ENCODE measurements at places on chromosomes 5 and 9.

- no peak for DNase-seq
Observed at GRCh38 chr9:97556036-97556720, 54.7 kb downstream of the TMOD1 start.

DNA sequence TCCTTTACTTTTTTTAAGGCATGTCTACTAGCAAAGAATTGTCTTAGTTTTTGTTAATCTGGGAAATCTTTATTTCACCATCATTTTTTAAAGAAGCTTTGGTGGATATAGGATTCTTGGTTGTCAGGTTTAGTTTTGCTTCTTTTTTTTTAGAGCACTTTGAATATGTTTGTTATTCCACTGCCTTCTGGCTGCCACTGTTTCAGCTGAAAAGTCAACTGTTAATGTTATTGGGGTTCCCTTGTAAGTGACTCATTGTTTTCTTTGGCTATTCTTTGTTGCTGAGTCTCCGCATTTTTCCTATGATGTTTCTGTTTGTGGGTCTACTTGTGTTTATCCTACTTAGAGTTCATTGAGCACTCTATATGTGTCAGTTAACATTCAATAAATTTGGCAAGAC lies 44.4 kb downstream of the PHAX start:
- no peak for DNase-seq

DNA sequence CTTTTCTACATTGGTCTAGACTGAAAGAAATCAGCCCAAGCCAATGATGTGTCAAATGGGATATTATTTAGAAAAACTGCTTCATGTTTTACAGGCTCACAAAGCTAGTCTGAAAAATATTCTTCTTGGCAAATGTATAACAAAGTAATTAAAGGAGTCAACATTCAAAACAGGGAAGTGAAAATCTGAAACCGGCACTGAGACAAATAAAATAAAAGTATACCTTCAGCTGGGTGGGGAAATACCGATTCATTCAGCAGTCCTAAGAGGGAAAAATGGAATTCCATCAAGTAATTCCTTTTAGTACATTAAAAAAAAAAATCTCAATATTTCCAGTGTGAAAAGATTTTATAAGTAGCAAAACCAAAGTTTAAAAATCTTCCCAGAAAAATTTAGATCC lies 259.6 kb upstream of the SLC24A2 start:
- DNase-seq: no peak

- peak; percentile 81 for DNase-seq
Observed at GRCh38 chr5:172772112-172772906, 1.3 kb upstream of the DUSP1 start.

GRCh38 chr9:124206391-124206790 lies 51.4 kb upstream of the NEK6 start:
- no peak for DNase-seq

DNA sequence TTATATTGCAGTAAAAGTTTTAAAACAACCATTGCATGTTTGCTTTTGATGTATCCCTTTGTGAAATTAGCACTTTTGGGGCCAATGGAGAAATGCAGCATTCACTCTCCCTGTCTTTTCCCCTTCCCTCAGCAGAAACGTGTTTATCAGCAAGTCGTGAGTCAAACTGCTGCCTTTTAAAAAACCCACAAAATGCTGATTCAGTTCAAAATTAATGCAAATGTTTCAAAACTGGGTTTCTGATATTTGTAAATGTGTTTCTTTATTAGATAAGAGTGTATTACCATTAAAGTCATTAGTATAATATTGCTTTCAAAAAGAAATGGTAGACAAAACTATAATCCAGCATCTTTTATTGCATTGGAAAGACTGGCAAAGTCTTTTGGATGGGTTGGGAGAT lies 47.3 kb downstream of the RAD23B start:
- no peak for DNase-seq

GRCh38 chr5:141632650-141633049 lies 4.0 kb downstream of the HDAC3 start:
- no peak for DNase-seq

- DNase-seq: no peak
Observed at GRCh38 chr5:5169466-5169865, 29.3 kb downstream of the ADAMTS16 start.

DNA sequence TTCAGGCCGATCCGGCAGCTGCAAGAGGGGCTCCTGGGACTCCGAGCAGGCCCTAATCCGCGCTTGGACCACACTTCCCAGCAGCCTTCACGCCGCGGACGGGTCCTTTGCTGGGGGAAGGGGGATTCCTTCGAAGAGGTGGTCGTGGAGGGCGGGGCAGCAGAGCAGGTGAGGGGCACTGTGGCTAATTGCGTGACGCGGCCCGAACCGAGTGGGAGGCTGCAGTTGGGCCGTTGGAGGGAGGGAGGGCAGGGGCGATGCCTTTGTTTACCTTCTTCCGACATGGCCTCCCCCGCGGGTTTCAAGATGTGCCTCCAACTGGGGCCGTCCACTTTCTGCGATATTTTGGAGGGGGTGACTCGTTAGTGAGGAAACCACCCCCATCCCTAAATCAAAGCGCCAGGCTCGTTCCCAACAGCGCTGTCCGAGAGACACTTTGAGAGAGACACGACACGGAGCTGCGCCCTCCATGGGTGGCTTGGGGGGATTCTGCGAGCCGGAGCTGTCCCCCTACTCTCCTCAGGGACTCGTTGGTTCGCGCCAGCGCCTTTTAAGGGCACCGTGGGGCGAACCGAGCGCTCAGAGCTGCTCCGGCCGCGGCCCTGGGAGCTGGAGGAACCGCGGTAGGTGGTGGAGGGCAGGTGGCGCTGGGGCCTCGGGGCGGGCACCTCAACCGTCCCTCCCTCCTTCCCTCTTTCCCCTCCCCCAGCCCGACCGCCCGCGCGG lies at the start of gene FAM53C:
Gene FAM53C, plus strand, starts transcription at position 582 of the 726 bp plus-strand sequence. CDS start 3,070 bp downstream, outside the sequence.
- DNase-seq: peak; percentile 95

DNA sequence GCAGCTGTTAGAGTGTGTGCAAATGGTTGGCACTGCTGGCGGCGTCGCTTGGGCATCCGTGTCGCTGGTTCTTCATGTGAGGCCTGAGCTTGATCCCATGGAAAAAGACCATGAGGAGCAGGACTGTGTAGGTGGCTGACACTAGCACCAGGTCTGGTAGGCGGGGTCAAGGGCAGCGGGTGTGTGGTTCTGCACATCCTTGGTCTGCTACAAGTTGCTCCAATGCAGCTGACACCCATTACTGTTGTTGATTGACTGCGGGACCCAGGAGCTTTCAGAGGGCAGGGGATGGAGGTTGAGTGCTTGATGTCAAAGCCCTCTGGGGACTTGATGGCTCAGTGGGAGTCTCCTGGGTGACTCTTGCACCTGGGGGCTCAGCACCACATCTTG lies 29.0 kb upstream of the PITX1 start:
- DNase-seq: no peak

DNA sequence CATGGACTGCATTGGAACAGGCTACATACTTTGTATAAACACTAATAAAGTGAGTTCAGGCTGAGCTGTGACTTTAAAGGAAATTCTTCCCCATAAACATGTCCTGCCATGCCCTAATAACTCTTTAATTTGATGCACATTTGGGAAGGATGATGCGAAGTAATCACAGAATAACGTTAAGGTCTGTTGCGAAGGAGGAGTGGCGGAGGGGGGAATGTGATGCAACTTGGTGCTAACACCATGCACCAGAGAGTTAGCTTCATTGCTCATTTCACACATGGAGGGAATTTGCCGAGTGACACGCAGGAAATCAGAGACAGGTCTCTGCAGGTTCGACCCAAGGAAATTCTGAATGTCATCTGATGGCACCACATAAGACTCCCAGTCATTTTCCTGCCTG lies 32.9 kb downstream of the SLIT3 start:
- DNase-seq: no peak

GRCh38 chr5:176425138-176425537 lies 8.8 kb upstream of the CLTB start:
- no peak for DNase-seq

- DNase-seq: no peak
Observed at GRCh38 chr9:129316281-129317030, 138.4 kb upstream of the IER5L start.

DNA sequence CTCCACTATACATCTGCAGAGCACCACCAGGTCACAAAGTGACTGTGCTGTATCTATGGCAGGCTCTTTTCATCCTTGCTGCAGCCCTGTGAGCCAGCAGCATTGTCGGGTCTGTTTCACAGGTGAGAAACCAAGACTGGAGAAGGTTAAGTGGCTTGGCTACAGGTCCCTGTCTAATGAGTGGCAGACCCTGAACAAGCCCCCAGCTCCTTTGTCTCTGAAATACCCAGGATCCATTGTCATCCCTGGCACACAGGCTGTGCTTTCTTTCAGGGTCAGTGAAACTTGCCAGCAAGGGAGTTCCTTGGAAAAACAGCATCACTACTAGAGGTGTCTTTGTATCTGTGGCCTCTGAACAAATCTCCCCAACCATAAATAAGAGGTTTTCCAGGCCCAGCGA lies 27.6 kb upstream of the CXCL14 start:
- no peak for DNase-seq

DNA sequence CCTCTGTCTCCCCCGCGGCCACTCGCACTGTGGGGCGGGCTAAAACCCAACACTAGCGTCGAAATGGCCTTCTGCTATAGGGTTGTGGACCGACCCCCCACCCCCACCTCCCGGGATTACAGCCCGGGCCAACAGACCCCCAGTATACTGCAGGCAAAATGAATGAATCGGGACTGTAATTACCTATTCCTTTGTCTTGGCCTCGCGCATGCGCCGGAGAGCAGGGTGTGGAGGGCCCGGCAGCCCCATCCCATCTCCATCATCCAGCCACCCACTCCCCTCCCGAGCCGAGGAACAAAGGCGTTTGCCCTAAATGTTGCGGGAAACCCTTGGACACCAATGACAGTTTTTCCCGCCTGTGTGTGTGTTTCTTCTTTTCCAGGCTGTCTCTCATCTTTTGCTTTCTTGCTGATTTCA lies 1.6 kb downstream of the BASP1 start:
- DNase-seq: no peak

DNA sequence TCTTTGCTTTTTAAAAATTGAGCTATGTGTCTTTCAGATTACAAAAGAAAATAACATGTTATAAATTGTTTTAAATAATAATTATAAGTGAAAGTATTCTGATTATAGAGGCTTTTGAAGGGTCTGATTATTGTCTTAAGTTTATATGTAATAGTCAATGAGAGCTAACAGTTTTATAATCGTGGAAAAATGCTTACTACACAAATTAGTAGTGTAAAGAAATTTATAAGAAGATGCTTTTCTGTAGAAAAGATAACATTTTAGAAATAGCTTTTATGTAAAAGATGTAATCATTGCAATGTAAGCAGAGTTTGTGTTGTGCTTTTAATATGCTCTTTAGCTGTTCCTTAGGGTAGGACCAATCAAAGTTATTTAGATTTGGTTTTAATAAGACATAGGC lies 18.6 kb downstream of the RBM27 start:
- DNase-seq: no peak

DNA sequence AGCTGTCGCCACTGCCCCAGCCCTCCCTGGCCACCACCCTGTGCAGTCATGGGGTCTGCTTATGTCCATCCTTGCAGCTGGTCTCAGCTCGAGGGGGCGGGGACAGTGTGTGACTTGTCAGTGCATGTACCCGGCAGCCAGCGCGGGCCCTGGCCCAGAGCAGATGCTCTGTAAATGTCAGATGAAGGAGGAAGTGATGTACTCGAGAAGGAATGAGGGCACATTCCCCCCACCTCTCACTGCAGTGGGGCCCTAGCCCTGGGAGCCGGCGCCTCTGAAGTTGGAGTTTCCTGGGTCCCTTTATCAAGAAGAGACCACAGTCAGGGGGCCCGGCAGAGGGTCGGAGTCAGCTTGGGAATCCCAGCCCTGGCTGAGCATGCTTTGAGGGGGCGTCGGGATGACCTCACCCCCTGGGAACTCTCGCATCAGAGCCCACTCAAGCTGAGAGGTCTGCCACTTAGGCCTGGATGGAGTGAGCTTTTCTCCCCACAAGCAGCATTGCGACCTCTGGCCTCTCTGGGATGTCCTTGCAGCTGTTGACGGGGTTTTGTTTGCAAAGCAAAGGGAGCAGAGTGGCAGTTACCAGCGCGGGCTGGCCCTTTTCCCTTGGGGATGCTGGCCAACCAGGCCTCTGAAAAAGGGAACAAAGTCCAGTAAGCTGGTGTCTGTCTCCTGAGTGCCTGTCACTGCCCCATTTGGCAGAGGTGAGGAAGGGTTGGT lies 19.0 kb downstream of the NEURL1B start:
- no peak for DNase-seq

- no peak for DNase-seq
Observed at GRCh38 chr9:22240619-22241018, 206.0 kb upstream of the DMRTA1 start.

- peak; percentile 38 for DNase-seq
Observed at GRCh38 chr9:35553670-35554543, 51.2 kb upstream of the TESK1 start.

GRCh38 chr5:10445352-10445751 lies 3.7 kb downstream of the ROPN1L start:
- no peak for DNase-seq

- DNase-seq: no peak
Observed at GRCh38 chr9:80410106-80410505, 838.3 kb downstream of the TLE4 start.

DNA sequence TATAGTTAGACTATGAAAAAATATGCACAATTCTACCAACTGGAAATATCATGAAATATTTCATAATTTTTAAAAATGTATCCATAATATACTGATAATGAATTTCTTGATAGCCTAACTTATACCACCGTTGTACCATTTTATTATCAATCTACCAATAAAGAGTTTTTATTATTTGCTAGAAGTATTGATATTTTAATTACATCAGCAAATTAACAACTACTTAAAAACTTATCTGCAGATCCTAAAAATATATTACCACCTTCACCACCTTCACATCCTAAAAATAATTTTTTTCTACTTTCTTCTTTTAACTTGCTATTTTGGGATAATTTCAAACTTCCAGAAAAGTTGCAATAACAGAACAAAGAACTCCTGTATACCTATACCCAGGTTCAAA lies 21.4 kb downstream of the ATPSCKMT start:
- no peak for DNase-seq

GRCh38 chr5:4777435-4777834 lies 362.7 kb upstream of the ADAMTS16 start:
- DNase-seq: no peak

DNA sequence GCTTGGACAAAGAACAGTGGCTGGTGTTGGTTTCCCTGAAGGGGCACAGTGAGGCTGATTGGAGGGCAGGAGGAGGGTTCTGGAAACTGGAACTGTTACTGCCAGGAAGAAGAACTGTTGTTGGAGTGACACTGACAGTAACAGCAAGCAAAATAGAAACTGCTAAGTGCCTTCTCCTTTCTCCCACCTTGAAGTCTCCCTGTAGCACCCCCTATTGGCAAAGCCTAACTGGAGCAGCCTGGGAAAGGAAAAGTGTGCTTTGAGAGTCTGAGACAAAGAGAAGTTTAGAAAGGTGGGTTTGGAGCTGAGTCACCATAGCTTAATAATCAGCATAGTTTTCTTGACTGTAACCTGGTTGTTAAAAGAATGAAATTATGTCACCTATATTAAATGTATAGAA lies 2.5 kb upstream of the TMEM174 start:
- DNase-seq: peak; percentile 28

GRCh38 chr5:150338546-150338945 lies 19.0 kb upstream of the TCOF1 start:
- DNase-seq: no peak

GRCh38 chr9:38280251-38280800 lies 112.2 kb upstream of the ALDH1B1 start:
- no peak for DNase-seq

GRCh38 chr9:137482094-137482781 lies 23.1 kb upstream of the NSMF start:
- DNase-seq: no peak

- no peak for DNase-seq
Observed at GRCh38 chr5:179900711-179901110, 7.0 kb downstream of the TBC1D9B start.

- DNase-seq: no peak
Observed at GRCh38 chr5:119322948-119323537, 32.8 kb upstream of the TNFAIP8 start.

Measured in stimulated activated naive CD8-positive, alpha-beta T cell treated with anti-CD3 and anti-CD28 coated beads, Interleukin-15, Interleukin-2, amounts not matched to agents 100 U/mL and 50 U/mL, for 24 hours (primary cell).